ENCODE measurements at places on chromosomes 16 and 17. TPM values are rescaled to one million over a fixed set of nuclear protein-coding genes. Genes with fewer than 3 reads are reported as not detected.

The CLEC18C gene
- total RNA-seq: 0.70 TPM

DNA sequence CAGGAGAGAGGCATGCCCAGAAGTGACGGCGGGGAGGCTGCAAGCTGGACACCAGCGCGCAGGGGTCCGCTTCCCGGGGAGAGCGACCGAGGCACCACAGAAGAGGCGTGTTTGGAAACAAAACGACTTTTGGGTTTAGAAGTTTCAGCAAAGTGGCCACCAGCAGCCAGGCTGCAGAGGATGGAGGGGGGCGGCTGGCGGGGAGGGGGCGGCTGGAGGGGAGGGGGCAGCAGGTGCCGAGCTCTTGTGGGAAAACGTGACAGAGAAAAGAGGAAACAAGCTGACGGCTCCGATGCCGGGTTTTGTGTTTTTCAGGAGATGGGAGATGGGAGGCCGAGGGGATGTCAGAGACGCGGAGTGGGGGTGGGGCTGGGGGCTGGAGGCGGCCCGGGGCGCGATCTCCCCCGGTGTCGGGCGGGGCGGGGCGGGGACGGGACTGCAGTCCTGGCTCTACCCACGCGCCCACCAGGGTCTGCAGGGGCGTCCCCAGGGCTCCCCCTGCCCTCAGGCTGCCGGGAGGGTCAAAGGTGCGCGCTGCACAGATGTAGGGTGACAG lies 32.1 kb upstream of the RPH3AL start:
- no peak for DNase-seq

- DNase-seq: no peak
Observed at GRCh38 chr17:63529711-63530556, 6.8 kb downstream of the KCNH6 start.

GRCh38 chr17:61323909-61324868 lies 75.5 kb upstream of the TBX2 start:
- no peak for DNase-seq

GRCh38 chr17:73186283-73187050 lies 6.4 kb upstream of the COG1 start:
- no peak for DNase-seq

GRCh38 chr16:1651094-1651973 lies 26.7 kb upstream of the JPT2 start:
- no peak for DNase-seq

- DNase-seq: no peak
Observed at GRCh38 chr17:34219405-34219804, 35.7 kb upstream of the CCL2 start.

DNA sequence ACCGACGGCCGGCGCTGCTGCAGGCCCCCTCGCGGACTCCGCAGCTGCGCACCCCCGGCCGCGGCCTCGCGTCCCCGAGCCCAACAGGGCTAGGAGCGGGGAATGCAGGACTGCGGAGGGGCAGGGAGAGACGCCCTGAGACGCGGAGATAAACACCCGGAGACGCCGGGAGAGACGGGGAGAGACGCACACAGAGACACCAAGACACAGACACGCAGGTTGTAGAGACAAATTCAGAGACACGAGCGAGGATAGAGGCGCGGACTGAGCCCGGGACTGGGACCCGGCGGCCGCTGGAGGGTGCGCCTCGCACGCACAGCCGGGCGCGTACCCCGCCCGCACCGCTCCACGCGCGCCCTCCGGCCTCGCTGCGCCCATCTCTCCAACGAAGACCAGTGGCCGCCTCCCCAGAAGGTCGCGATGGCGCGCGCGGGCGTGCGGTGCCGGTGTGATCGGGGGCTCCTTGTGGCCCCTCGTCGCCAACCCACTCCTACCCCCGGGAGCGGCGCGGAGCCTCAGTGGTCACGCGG lies 902 bp downstream of the STAC2 start:
- no peak for DNase-seq

Data from mucosa of descending colon (tissue), 3 donors.